ENCODE measurements at places on chromosomes 11 and 22. TPM values are rescaled to one million over a fixed set of nuclear protein-coding genes. Genes with fewer than 3 reads are reported as not detected.

DNA sequence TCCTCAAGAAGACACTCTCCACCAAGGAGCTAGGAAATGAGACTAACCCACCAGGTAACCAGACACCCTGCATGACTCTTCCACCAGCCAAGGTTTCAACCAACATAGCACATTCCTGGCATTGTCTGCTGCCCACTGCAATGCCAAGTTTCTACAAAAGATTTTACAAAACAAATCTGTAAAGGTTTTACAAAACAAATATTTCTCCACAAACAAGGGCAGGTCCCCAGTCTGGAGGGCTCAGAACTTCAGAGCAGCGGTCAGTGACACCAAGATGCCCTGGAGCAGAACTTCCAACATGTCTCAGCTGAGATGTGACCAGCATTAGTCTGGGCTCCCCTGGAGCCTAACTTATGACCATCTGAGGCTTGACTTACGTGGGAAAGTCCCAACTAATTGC lies 14.0 kb downstream of the GALNT18 start:
- no peaks in the 10 kb centered on the region for H3K4me1 ChIP-seq
- H3K27ac ChIP-seq, result no peak overlapping the region
- no peaks in the 10 kb centered on the region for H3K36me3 ChIP-seq
- H3K27me3 ChIP-seq, result 0 out of 2 replicates have a peak, but pooled peaks cover 1% of the 10 kb centered on the region
- H3K4me3 ChIP-seq, result no peak overlapping the region

The BTBD18 gene
- total RNA-seq, result not detected

- H3K27ac ChIP-seq, result no peak overlapping the region
- no peak overlapping the region for H3K4me3 ChIP-seq
Observed at GRCh38 chr11:30852091-30852490, 265.9 kb upstream of the MPPED2 start.

GRCh38 chr11:45857961-45858474 lies 10.7 kb downstream of the CRY2 start:
- H3K4me3 ChIP-seq, result no peak overlapping the region
- H3K27ac ChIP-seq, result no peak overlapping the region
- DNase-seq, result no peak
- H3K4me1 ChIP-seq, result no peaks in the 10 kb centered on the region

DNA sequence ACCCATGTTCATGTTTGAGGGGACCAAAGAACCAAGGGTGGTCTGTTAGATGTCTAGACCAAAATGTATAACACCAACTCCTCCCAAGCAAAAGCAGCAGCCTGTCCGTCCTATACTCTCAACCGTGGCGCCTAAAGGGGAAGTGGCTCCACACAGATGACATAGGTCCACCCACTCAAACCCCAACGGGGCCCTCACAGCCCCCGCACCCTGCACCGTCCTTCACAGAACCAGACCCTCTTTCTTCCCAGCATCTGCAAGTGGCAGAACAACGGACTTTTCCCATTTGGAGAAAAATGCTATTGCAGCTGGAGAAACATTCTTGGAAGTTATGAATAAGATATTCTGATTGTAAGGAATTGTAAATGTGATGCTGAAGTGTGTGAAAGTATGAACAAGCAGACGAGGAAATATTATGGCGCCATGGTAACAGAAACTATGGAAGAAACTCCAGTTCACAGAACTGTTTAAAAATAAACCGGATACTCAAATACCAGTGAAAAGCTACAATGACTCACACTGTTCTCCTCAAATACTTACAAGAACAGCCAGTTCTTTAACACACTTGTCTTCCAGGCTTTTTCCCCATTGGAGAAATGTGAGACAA lies 76.5 kb upstream of the ARFGAP3 start:
- peaks cover 30% of the 10 kb centered on the region for H3K4me1 ChIP-seq
- peaks cover 3% of the 10 kb centered on the region for H3K36me3 ChIP-seq
- peak overlapping the region; percentile 66 for H3K27ac ChIP-seq
- H3K27me3 ChIP-seq, result no peaks in the 10 kb centered on the region
- H3K4me3 ChIP-seq, result no peak overlapping the region

- no peaks in the 10 kb centered on the region for H3K36me3 ChIP-seq
- no peak for DNase-seq
- no peak overlapping the region for H3K27ac ChIP-seq
- no peaks in the 10 kb centered on the region for H3K27me3 ChIP-seq
- H3K4me1 ChIP-seq, result no peaks in the 10 kb centered on the region
- no peak overlapping the region for H3K4me3 ChIP-seq
Observed at GRCh38 chr11:134942681-134943080, 530.6 kb upstream of the B3GAT1 start.

GRCh38 chr11:96213500-96213899 lies 129.5 kb downstream of the MAML2 start:
- H3K4me3 ChIP-seq, result no peak overlapping the region
- no peak overlapping the region for H3K27ac ChIP-seq
- no peak for DNase-seq
- H3K4me1 ChIP-seq, result peaks cover 33% of the 10 kb centered on the region

The OR52D1 gene
- total RNA-seq, result not detected

GRCh38 chr11:6320411-6321155 lies at the start of gene CAVIN3:
TSS of gene CAVIN3 (minus strand) at chr11:6320501. CDS start at chr11:6320476, 25 bp downstream.
- peaks cover 15% of the 10 kb centered on the region for H3K4me1 ChIP-seq
- H3K27ac ChIP-seq, result peak within 1 kb of the TSS; percentile 68
- peak; percentile 50 for DNase-seq
- H3K4me3 ChIP-seq, result peak within 1 kb of the TSS; percentile 55
- H3K36me3 ChIP-seq, result no peaks in the 10 kb centered on the region

DNA sequence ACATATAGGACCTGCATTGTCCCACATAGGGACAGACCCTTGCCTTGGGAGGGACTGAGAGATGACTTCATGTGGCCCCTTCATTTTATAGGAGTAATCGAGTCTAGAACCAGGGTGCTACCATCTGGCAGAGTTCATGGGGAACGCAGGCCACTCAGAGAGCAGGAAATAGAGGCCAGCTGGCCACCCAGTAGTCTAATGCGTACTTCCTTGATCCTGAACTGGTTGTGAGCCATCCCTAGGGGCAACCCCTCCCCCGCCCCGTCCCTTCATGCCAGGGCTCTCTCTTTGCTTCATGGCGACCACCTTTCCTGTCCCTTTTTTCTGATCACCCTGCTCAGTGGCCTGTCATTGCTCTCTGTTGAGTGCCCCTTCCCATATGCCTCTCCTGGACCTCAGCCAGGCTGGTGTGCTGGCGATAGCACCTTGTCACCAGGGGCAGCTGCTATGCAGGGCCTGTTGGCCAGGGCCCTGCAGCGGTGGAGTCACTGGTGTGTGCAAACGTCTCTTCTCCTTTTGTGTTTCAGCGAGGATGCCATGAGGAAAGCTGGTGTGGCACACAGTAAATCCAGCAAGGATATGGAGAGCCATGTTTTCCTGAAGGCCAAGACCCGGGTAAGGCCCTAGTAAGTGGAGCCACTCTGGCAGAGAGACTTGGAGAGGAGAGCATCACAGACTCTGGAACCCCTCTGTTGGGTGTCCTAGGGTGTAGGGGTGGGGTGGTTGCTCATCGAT lies 29.3 kb downstream of the MED15 start:
- H3K4me1 ChIP-seq, result peaks cover 1% of the 10 kb centered on the region
- no peak overlapping the region for H3K4me3 ChIP-seq
- H3K36me3 ChIP-seq, result no peaks in the 10 kb centered on the region
- no peak for DNase-seq
- H3K27me3 ChIP-seq, result no peaks in the 10 kb centered on the region

The MRGPRD gene
- not detected for total RNA-seq

The GGTLC2 gene
- total RNA-seq, result 0.34 TPM

DNA sequence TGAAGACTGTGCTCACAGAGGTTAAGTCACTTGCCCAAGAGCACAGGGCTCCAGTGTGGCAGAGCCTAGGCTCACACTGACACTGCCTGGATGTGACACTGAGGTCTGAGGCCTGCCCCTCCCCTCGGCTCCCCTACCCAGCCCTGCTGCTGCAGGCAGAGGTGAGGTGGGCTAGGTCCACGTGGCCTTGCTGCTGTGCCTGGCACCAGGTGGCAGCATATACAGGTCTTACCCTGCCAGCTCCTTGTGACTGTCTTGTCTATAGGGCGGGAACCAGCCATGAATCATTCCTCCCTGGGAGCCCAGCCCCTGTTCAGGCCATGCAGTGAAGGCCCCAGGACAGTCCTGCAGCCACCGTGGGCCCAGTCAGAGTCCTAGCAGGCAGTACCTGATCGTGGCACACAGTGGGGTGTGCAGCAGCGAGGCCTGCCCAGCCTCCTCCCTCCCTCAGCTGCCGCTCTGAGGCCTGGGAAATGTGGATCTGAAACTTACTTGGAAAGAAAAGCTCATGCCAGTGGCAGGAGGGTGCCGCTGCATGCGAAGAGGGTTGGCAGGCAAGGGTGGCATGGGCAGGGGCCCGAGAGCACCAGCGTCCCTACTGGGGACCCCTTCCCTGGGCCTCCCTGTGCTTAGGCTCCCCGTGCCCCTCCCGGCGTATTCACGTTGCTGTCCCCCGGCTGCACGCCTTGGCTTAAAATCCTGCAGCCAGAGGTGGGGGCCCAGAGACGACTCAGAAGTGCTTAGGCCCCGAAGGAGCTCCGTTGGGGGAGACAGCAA lies 1.2 kb upstream of the CERK start:
- H3K27me3 ChIP-seq, result no peaks in the 10 kb centered on the region
- peaks cover 32% of the 10 kb centered on the region for H3K4me1 ChIP-seq
- no peaks in the 10 kb centered on the region for H3K36me3 ChIP-seq
- DNase-seq, result peak; percentile 53
- peak overlapping the region; percentile 45 for H3K27ac ChIP-seq

The MN1 gene
- total RNA-seq, result 0.32 TPM

DNA sequence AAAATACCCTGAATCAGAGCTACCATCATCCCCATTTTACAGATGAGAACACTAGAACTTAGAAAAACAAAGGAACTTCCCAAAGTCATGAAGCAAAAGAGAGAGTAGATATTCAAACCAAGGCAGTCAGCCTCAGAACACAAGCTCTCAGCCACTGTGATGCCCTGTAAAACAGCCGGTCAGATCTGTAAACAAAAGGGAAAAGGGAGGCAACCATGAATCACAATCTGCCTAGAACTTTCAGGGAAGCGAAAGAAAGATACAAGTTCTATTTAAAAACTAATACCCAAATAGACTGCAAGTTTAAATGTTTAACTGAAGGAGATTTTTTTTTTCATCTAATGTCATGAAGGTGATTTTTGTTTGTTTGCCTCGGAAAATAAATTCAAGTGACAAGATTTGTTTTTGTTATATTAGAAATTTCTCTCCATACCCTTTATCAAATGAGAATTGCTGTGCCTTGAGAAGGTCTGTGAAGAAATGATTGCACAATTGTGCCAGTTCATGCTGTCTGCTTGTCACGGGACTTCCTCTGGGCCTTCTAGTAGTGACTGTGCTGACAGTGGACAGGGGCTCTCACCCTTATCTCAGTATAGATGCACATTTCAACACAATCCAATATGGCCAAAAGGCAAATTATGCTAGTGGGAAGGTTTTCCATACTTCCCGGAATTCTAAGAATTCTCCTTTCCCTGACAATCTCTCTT lies 11.7 kb downstream of the SAA1 start:
- H3K27me3 ChIP-seq, result no peaks in the 10 kb centered on the region
- no peak overlapping the region for H3K4me3 ChIP-seq
- no peak for DNase-seq
- H3K27ac ChIP-seq, result no peak overlapping the region
- H3K4me1 ChIP-seq, result no peaks in the 10 kb centered on the region

GRCh38 chr11:59463190-59463641 lies 6.5 kb downstream of the OR4D6 start:
- H3K27ac ChIP-seq, result no peak overlapping the region
- DNase-seq, result no peak
- no peaks in the 10 kb centered on the region for H3K36me3 ChIP-seq
- H3K4me1 ChIP-seq, result no peaks in the 10 kb centered on the region
- H3K4me3 ChIP-seq, result no peak overlapping the region
